ENCODE measurements at places on chromosomes 5 and 9.

DNA sequence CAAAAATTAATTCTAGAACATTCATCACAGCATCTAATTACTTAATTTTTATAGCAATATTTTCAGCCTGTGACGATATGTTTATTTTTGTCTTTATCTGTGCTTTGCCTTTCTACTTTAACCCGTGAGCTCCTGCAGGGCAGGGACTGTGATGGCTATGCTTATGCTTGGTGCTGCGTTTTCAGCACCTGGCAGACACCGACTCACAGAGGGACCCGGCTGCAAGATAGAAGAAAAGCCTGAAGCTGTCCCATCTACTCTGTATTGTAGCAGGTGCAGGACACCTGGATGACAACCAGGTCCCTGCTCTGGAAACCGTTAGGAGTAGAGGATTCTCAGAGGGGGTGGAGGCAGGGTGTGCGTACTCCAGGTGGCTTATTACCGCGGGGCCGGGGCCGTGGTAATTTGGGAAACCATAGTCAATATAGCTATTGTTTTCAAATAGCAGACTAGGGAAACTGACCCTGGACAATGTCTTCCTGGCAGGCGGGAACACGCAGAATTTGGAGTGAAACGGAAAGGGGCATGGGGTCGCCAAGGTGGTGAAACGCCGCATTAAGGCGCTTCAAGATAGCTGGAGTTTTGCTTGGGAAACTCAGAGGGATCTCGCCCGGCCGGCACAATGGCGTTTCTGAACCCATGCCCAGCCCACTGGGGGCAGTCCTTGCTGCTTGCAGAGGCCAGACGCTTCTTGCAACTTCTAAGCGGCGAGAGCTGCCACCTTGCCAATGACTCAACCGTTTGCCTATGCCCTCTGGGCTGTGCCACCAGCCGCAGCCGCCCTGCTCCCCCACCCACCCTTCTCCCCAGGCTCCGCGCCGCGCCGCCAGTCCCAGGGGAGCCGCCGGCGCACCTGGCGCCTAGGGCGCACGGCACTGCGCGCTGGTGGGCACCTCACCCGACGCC is 140.1 kb upstream of the PALM2AKAP2 start:
- peak; percentile 18 for DNase-seq

- DNase-seq, result no peak
These were observed 4.4 kb upstream of the IL3 start for GRCh38 chr5:132055808-132056609.

DNA sequence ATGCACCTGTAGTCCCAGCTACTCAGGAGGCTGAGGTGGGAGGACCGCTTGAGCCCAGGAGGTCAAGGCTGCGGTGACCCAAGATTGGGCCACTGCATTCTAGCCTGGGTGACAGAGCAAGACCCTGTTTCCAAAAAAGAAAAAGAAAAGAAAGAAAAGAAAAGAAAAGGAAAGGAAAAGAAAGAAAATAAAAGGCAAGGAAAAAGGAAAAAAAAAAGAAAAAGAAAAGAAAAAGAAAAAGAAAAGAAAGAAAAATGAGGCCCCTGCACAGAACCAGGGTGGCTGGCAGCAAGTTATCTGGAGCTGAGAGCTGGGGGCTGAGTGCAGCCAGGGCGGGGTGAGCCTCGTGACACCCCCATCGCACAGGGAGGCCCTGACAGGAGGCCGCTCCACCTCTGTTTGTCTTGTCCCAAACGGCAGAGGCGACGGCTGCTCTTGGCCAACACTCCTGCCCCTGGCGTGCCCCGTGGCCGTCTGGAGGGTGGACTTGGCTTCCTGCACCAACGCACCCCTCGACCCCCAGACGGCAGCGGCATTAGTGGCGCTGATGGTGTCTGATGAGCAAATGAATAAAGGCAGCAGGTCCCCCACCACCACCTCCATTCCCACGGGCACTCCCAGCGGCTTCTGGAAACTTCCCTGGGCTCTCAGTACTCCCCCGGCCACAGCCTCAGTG is 16.7 kb downstream of the EXD3 start:
- DNase-seq, result no peak

DNA sequence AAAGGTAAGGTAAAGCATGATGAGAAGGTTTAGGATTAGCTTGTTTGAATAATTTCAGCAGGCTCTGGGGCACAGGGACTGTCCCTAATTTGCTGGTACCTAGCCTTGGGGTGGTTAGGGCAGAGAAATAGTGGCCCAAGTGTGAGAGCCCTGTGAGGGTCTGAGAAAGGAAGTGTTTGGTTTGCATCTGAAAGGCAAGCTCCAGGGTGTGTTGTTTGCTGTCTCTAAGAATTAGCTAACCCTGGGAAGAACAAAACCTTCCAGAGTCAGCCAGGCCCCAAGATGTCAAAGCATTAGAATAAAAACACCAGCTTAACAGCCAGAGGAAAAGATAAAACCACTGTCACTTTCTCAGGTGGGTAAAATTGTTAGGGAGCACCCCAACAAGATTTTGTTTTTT is 31.0 kb downstream of the TMEM252 start:
- DNase-seq, result no peak

GRCh38 chr5:128667751-128668150 is 129.7 kb upstream of the FBN2 start:
- no peak for DNase-seq

DNA sequence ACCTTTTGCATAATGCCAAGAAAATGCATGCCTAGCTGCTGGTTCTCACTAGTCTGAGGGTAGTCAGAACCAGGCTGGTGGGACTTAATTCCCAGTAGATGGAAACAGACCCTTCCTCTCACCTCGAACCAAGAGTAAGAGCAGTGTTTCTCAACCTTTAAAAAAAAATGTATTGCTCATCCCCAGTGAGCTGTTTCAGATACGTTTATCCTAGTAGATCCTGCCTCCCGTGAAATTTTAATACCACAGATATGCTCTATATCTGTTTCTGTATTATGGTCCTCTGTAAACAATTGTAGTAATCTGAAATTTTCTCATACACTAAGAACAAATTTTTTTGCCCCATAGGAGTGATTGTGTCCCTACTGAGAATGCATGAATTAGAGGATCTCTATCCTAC is 86.2 kb downstream of the TEK start:
- no peak for DNase-seq

DNA sequence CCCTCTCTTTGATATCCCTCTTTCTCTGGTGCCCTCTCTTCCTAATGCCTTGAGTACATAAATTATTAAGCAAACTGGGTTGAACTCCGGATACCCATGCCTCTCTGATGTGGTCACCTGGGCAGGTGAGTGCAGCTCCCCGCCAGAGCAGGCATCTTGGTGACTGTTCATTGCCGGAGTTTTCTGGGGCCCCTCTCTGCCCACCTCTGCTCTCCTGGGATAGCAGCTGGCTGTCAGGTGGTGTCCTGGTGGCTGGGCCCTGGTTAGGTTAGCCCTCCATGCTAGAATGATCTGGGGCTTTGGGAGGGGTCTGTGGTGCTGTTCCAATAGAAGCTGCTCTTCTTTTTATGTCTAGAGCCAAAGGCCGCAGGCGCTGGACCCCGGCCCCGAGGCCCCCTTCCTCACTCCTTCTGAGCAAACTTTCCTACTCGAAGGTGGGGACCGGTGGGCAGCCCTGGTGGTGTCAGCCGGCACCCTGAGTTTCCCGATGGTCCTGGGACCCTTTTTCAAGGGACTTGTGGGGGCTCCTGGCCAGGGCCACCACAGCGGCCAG is 4.9 kb upstream of the SCGB3A1 start:
- DNase-seq, result no peak

DNA sequence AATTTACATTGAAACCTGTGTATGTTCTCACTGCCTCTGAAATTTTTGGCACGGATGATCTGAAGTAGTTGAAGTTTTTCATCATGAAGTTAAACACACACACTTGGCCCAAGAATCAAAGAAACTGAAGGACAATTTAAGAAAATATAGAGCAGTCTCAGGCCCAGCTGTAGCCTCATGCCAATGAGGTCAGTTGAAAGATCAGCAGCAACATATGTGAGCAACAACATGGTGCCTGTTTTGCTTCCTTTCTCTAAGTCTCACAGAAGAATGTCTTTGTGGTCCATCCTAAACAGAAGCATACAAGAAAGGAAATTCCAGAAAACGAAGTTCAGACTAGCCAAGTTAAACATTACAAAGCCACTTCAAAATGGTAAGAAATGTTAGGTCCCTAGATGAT is 1737.2 kb downstream of the MAT2B start:
- no peak for DNase-seq
